SHP77 (cell line): ENCODE measurements at places on chromosomes 1 and 21.
A peak's percentile ranks its signal among the peaks of the same experiment; 100 is the strongest.

DNA sequence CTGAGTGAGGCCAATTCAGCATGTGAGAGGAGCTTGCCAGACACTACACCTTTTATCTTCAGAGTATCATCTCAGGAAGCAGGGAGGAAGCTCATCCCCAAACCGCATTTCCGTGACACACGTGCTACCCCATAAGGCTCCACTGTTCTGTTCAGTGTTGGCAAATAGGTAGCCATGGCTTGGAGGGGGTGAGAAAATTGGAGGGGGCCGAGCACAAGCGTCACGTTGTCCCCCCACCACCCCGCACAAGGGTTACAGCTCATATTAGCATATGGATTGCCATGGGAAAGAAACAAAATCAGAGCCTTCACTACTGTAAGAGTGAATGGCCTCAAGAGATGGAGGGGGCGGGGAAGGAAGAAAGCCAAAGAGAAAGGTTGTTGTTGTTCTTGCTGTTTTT is 46.7 kb downstream of the OLIG1 start:
- no peak for DNase-seq

- DNase-seq = no peak
Observed at GRCh38 chr1:170687621-170688020, 23.7 kb downstream of the PRRX1 start.

GRCh38 chr21:36555199-36555800 is 75.4 kb upstream of the CLDN14 start:
- DNase-seq = no peak

- no peak for DNase-seq
Observed at GRCh38 chr1:149936170-149936991, at the start of gene MTMR11. TSS of gene MTMR11 (minus strand) at chr1:149936879. CDS start at chr1:149936647, 232 bp downstream.

- peak; percentile 22 for DNase-seq
Observed at GRCh38 chr1:14738235-14738634, 139.8 kb downstream of the KAZN start.

DNA sequence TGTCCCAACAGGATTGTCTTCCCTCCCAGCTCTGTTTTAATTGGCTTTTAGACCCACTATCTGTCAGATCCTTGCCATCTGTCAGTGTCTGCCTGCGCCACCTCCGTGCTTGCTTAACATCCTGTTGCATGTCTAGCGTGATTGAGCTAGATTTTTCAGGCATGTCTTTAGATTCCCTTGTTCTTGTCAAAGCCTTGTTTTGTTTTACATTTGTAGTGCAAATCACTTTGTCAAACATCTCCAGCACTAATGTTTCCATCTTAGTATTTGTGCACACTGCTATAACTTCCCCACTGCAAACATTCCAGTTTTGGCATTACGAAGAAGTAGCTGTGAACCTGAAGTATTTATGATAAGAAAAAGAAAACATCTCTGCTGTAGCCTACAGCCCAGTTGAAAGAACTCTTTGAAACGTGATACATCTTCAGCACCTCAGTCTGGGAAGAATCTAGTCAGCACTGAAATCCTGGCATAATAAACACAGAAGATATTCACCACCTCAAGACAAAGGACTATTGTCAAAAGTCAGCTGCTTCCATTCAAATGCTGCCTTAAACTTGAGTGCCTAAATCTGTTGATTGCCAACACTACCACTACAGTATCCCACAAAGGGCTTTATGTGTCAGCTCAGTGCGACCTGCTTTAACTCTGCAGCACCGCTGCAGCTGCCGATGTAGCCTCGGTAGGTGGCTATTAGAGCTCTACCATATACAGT is 105.0 kb downstream of the FNBP1L start:
- no peak for DNase-seq

GRCh38 chr1:38488162-38488898 is 371.2 kb downstream of the RRAGC start:
- DNase-seq = no peak

DNA sequence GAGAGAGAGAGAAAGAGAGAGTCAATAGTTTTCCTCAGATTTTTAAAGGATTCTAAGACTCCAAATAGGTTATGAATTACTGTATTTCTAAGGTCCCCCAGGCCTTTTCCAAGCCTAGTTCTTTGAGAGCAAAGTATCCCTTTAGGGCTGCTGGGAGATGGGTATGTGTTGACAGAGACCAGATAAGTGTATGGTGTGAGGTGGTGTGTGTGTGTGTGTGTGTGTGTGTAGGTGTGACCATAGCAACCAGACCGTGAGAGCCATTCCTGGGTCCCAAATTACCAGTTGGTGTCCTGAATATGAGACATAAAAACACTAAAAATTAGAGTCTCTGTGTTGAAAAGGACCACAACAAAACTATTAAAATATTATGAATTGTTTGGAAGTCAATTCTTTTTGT is 41.7 kb upstream of the DNAJC6 start:
- no peak for DNase-seq

DNA sequence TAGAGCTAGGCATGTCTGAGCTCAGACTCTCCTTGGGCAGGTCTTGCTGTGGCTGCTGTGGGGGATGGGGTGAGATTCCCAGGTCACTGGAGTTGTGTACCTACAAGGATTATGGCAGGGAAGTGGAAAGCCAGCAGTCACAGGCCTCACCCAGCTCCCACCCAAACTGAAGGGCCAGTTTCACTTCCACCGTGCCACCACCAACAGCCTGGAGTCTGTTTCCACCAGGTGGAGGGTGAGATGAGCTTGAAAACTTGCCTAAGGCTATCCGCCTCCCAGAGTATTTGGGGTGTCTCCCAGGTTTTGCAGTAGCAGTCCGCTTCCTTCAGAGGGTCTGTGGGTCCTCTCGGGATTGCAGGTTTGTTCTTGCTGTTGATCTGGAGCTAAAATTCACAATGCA is 327.7 kb downstream of the PTPRC start:
- DNase-seq = no peak

DNA sequence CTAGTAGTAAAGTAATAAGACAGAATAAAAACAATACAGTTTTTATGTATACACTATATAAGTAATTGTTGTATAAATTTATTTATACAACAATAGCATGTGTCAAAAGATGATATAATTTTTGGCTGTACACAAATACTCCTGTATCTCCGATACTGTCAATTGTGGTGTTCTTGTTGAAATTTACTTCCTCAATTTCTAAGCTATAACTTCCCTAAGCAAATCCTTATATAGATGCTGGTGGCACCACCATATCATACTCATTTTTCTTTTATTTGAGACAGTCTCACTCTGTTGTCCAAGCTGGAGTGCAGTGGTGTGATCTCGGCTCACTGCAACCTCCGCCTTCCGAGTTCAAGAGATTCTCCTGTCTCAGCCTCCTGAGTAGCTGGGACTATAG is 141.0 kb upstream of the HP1BP3 start:
- DNase-seq = no peak

DNA sequence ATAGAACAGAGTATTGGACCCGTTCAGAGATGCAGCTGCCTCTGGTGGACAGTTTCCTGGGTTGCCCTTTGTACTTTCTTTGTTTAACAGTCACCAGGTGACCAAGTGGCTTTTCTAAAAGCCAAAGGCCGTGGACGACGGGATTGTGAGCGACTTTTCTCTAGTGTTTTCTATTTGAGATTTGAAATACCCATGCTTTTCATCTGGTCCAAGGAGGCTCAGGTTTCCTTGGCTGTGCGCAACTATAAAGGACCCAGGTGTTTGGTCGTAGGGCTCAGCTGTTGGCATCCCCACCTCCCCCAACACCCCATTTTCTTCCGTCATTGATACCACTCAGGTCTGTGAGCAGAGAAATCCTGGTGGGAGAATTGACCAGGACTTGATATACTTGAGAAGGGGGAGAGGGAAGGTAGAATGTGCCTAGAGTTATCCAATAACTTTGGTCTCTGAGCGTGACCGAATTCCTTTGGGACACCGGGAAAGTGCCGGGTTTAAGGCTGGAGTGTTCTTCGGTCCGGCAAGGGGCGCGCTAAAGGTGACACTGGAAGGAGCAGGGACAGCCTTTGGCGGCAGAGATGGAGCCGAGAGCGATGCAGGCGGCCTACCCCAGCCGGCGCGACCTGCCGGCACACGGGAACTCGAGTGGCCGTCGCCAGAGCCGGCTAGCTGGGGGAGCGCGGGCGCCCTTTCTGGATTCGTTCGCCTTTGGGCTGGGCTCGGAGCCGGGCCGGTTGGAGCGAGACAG is 83.4 kb upstream of the BMP8A start:
- DNase-seq = no peak

DNA sequence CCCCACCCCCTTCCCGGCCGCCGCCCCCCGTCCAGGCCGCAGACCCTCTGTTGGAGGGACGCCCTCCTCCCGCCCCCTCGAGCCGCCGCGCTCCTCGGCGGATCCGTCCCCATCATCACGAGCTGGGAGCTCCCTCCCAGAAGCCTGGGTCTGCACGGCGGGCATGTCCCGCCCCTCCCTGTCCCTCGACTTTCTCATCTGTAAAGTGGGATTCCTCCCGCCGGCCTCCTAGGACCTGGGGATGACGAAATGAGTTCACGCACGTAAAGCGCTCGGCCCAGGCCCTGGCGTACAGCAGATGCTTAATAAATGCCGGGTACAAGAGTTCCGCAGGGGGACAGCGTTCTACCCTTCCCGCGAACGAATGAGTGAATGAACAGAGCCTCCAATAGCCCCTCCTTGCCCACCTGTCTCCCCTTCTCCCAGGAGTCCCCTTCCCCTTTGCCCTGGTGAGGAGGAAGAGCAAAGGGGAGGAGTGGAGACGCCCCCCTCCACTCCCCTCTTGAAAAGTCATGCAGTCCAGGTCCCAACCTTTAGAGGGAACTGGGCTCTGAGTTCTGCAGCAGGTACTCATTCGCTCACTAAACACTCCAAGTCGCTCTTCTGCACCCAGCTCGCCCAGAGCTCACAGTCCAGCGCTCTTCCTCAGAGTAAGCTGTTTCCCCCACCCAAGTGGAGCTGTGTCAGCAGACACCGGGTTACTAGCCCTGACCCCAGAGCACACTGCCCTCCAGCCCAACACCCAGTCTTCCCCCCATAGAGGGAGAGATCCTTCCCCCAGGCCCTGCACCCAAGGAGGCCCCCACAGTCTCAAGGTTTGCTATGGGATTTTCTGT is 16.8 kb downstream of the RAP1GAP start:
- no peak for DNase-seq

DNA sequence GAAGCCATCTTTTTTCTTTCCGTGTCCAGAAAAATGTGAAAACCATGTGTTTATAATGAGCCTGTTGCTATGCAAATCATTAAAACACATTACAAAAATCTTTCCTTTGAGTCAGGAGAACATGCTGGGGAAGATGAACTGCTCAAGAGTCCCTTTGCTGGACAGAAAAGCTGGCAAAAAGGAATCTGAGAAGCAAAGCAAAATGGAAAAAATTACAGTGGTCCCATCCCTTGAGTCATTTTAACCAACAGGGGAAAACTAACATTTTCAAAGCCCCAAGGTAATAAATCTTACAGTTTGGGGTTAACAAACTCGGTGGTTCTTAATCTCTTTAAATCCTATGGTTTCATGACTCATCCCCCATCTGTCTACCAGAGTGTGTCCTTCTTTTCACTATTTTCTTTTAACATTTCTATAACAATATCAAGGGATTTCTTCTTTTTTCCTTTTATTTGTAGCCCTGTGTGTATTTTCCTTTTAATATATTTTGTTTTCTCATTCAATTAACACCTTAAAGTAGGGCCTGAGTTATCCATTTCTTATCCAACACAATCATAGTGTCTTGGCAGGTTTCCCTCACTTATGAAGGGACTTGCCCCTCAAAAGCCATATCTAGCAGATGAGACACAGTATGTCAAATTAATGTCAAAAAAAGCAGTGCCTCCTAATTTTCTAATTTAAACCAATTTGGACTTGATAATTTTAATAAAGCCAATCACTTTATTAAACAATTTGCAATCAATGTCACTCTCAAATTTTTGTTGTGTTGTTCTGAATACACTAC is 105.4 kb downstream of the PTPN14 start:
- DNase-seq = no peak

GRCh38 chr1:57889676-57890320 is 465.9 kb upstream of the DAB1 start:
- no peak for DNase-seq

DNA sequence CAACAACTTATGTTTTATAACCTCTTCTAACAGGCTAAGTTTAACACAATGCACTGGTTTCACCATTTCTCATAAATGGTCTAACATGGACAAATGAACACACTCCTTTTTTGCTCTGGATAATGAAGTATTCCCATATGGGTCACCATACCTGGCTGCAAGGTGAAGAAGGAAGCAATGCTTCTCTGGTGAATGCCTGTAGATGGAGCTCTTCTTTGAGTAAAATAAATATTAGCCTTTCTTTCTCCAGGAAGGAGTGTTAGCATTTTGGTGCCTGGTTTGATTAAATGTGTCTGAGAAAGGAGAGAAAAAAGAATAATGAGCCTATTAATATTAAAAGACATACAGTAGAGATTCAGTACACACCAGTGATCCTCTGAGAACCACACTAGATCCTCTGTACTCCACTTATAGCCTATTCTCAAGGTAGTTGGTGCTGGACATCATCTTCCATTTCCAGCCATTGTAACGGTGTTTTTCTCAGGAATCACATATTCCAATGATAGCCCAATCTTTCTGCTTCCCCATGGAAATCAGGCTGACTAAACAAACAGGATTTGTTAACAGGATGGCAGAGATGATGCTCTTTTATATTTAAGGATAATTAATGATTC is 17.6 kb downstream of the MTFR1L start:
- DNase-seq = no peak

- no peak for DNase-seq
Observed at GRCh38 chr1:222792744-222793143, 22.1 kb upstream of the DISP1 start.

DNA sequence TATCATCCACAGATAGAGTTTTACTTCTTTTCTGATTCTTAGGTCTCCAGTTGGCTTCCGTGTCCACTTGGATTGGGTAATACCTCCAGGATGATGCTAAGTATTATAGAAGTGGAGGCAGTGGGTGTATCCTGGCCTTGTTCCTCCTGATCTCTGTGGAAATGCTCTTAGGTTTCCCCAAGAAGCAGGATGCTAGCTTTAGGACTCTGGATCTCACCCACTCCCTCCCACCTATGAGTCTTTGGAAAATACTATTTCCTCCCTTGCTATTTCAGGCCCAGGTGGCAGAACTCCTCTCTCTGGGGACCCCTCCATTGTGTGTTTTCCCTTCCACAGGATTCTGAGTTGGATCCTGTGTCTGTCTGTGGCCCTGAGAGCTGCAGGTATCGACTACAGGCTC is 86.7 kb downstream of the SIM2 start:
- DNase-seq = no peak

DNA sequence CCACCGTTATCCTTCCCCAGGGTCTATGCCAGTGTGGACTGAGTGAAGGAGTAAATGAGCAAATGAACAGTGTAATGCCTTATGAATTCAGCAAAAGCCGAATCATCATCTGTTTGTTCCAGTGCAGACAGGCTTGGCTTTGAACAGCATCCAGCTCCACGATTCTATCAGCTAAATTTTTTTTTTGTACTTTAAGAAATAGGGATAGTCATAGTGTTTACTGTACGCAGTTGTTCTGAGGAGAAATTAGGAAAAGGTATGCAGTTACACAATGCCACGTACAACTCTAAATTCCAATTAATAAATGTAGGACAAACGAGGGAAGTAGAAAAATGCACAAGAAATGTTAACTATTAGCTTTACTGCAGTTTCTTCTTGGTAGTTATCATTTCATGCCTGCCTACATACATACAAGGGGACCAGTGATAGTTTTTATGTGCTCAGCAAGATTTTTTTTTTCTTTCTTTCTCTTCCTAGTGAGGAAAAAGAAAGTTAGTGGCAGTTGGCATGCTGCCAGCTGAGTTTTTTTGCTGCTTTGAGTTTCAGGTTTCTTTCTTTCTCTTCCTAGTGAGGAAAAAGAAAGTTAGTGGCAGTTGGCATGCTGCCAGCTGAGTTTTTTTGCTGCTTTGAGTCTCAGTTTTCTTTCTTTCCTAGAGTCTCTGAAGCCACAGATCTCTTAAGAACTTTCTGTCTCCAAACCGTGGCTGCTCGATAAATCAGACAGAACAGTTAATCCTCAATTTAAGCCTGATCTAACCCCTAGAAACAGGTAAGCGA is at the start of gene IFI44L:
Gene IFI44L (plus strand): TSS at position 646 of the 777 bp plus-strand sequence. CDS start 7,468 bp downstream, outside the sequence.
- no peak for DNase-seq
